ENCODE measurements at places on chromosomes 5 and 9.

DNA sequence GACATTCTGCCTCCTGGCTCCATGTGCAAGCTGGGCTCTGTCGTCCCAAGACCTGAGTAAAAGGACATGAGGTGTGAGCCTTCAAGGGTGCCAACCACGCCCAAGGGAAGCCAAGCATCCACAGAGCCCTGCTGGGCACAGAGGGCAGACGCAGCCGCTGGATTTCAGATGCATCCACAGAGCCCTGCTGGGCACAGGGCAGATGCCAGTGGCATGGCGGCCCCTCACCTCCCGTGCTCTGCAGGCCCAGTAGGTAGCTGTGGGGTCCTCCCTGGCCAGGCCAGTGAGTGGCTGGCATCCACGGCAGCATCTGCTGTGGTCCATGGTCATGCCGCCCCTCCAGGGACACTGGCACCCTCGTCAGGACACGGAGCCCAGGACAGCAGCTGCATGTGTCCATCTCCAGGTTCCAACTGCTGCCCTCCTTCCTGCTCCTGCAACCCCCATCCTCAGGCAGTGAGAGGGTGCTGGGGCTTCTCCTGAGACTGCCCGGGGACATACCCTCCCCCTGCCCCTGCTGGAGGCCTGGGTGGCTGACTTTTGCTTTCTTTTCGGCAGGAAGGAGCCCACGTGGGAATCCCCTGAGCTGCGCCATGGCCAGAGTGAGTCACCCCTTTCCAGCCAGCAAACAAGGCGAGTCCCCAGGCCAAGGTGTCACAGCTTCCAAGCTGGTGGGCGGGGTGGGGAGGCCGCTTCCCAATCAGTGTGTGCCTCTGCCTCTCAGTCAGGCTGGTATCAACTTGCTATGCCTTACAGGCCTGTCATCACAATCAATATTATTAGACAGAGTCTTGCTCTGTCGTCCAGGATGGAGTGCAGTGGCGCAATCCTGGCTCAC, 4.0 kb upstream of the TRAF2 start:
- DNase-seq: peak; percentile 86

DNA sequence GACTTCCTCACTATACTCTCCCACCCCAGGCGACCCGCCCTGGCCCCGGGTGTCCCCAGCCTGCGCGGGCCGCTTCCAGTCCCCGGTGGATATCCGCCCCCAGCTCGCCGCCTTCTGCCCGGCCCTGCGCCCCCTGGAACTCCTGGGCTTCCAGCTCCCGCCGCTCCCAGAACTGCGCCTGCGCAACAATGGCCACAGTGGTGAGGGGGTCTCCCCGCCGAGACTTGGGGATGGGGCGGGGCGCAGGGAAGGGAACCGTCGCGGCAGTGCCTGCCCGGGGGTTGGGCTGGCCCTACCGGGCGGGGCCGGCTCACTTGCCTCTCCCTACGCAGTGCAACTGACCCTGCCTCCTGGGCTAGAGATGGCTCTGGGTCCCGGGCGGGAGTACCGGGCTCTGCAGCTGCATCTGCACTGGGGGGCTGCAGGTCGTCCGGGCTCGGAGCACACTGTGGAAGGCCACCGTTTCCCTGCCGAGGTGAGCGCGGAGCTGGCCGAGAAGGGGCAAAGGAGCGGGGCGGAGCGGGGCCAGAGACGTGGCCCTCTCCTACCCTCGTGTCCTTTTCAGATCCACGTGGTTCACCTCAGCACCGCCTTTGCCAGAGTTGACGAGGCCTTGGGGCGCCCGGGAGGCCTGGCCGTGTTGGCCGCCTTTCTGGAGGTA, 2.1 kb downstream of the CA9 start:
- no peak for DNase-seq

GRCh38 chr9:20316372-20316771, 305.9 kb downstream of the MLLT3 start:
- DNase-seq: no peak

DNA sequence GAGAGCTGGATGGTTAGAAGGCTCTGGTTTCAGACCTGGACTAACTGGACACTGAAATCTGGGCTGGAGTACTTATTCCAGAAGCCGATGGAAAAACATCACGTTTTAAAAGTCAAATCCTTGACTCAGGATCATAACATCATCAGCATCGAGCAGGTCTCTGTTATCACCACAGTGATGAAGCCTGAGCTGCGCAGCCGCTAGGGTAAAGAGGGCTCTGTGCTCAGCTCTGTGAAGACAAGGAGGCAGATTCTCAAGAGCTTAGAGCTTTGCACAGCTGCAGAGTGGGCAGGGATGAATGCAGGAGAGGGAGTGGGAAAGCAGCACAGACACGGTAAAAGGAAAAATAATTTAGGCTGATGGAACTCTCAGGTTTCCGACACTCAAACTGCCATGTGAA, 208.8 kb upstream of the TAS2R1 start:
- DNase-seq: no peak

GRCh38 chr9:14245901-14246525, 67.9 kb downstream of the NFIB start:
- DNase-seq: no peak

GRCh38 chr5:150398722-150399523, 13.8 kb downstream of the CD74 start:
- DNase-seq: peak; percentile 41
